Activated CD4-positive, alpha-beta T cell treated with anti-CD3 and anti-CD28 coated beads, Interleukin-2, amount 10 ng/mL, durations not matched to agents 7 days and 5 days (primary cell): ENCODE measurements at places on chromosomes 3 and 15. TPM values are rescaled to one million over a fixed set of nuclear protein-coding genes. Genes with fewer than 3 reads are reported as not detected.

NMD3 gene
- 37.0 TPM for total RNA-seq

DNA sequence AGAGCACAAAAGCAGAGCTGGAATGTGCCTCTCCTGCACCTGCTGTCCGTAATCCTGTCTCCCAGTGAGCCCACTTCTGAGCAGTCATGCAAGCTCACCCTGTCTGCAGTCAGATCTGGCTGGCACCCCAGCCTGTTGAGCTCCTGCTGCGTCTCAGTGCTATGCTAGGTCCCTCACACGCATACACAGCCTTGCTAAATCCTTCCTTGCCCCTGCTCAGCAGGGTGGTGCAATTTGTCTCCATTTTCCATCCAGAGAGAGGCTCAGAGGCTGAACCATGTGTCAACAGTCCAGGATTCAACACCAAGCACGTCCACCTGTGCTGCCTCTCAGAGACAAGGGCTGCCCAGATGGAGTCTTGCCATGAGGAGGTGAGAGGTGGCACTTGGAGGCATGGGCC, 11.0 kb downstream of the POMGNT2 start:
- DNase-seq, result no peak
- H3K36me3 ChIP-seq, result no peaks in the 10 kb centered on the region
- no peak overlapping the region for H3K4me3 ChIP-seq
- H3K4me1 ChIP-seq, result no peaks in the 10 kb centered on the region

- H3K27me3 ChIP-seq, result peaks cover 55% of the 10 kb centered on the region
- no peak for DNase-seq
- H3K36me3 ChIP-seq, result no peaks in the 10 kb centered on the region
- H3K4me3 ChIP-seq, result no peak overlapping the region
These were observed 3.0 kb upstream of the CYP11A1 start for GRCh38 chr15:74370471-74370870.

TMC3 gene
- not detected for total RNA-seq

DNA sequence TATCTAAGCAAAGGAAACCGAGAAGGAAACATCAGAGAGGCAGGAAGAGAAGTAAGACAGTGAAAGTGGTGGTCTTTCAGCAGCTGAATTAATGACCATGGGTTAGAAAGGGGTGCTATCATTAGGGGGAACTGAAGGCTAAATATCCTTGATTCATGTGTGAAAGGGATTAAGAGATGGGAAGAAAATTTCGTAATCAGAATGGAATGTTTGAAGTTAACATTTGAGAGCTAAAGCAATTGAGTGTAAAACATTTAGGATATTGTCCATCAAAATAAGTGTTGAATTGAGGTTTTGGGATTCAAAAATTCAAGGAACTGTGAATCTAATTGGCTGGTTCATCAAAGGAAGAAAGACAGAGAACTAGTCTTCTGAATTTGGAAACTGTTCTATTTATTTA, 4.1 kb upstream of the ECT2 start:
- H3K4me3 ChIP-seq, result no peak overlapping the region
- H3K27me3 ChIP-seq, result peaks cover 14% of the 10 kb centered on the region
- H3K36me3 ChIP-seq, result peaks cover 5% of the 10 kb centered on the region

DNA sequence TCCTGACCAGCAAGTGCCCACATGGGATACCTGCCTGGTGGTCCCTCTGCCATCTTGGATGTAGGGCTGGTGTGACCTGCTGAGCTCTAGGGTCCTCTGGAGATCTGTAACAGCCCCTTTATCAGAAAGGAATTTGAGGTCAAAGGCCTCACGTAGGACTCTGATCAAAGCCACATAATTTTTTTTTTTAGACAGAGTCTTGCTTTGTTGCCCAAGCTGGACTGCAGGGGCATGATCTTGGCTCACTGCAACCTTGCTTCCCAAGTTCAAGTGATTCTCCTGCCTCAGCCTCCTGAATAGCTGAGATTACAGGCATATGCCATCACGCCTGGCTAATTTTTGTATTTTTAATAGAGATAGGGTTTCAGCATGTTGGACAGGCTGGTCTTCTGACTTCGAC, 9.5 kb downstream of the ITGB5 start:
- H3K4me1 ChIP-seq, result peaks cover 11% of the 10 kb centered on the region
- H3K4me3 ChIP-seq, result no peak overlapping the region
- H3K27ac ChIP-seq, result no peak overlapping the region
- peaks cover 23% of the 10 kb centered on the region for H3K27me3 ChIP-seq

GRCh38 chr3:74003734-74004133, 379.0 kb upstream of the PDZRN3 start:
- no peaks in the 10 kb centered on the region for H3K4me1 ChIP-seq
- H3K4me3 ChIP-seq, result no peak overlapping the region
- no peak for DNase-seq
- no peak overlapping the region for H3K27ac ChIP-seq
- H3K36me3 ChIP-seq, result no peaks in the 10 kb centered on the region
- H3K27me3 ChIP-seq, result no peaks in the 10 kb centered on the region

DNA sequence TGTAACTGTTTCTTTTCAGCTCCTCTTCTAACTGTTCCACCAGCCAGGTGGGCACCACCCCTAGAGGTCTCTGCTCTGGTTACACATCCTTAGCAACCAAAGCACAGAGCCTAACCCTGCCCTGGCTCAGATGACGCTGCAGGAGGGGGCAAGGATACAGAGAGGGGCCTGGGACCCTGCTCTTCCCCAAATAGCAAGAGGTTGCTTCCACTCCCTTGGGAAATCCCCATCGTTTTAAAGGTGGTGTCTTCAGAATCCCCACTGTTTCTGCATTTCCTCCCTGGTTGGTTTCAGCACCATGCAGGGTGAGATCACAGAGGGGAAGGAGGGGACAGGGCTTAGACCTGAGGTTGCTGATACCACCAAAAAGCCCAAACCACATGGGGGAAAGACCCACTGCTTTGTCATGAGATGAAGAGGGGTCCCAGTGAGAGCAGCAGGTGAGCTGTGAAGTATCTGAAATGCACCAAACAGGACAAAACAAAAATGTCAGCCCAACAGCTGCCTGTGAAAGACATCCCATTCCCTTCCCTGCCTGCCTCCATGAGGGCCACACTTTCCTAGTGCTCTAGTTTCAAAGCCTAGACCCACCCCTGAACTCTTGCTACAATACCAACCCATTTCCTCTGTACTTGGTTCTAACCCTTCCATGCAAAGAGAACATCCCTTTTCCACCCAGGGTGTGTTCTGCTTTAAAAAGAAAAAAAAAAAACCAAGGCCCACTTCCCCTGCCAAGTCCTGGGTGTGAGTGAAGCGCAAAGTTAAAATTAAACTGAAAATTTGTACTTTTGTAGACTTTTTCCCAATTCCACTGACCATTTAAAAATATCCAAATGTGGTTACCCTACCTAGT, 29.0 kb downstream of the ANP32A start:
- H3K4me1 ChIP-seq, result peaks cover 83% of the 10 kb centered on the region
- peaks cover 21% of the 10 kb centered on the region for H3K36me3 ChIP-seq
- peak; percentile 67 for DNase-seq
- no peaks in the 10 kb centered on the region for H3K27me3 ChIP-seq
- H3K27ac ChIP-seq, result peak overlapping the region; percentile 81
- peak overlapping the region; percentile 20 for H3K4me3 ChIP-seq
